Activated T-cell treated with anti-CD3 and anti-CD28 coated beads for 48 hours (primary cell): ENCODE measurements at places on chromosomes 2 and 18.
A peak's percentile ranks its signal among the peaks of the same experiment; 100 is the strongest.

DNA sequence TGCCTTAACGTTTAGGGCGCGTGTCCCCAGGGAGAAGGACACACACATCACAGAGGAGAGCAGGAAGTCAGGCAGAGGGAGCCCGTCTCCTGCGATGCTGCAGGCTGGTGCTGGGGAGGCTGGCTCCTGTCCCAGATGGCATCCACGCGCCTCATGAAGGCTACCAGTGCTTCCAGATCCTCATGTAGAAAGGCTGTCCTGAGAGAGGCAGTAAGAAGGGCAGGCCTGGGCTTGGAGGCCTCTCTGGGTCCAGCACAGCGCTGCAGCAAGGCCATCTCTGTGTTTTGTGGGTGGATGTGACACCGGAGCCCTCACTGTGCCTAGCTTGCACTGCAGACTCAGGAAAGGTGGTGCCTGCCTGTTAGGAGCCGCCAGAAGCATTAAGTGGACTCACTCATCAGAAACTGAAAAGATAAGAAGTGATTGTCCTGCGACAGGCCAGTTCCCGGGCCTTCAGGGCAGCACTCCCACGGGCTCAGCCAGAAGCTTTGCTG, 62.7 kb downstream of the FAM168B start:
- DNase-seq = no peak

- no peak for DNase-seq
These were observed 312.1 kb upstream of the ZEB2 start for GRCh38 chr2:144832048-144832447.

DNA sequence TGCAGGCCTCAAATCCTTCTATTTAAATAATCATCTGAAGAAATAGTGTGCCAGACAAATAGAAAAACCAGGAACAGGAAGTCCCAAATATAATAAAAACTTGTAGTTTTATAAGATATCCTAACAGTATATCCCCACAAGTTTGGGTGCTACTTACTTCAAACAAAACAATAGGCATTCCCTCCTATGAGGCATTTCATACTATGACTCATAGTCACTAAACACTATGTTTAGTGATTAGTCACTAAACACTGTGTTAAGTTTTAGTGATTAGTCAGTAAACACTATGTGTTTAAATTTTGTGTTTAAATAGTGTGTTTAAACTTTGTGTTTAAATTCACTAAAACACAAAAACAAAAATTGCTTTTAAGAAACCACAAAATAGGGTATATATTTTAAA, 407.0 kb upstream of the CDH19 start:
- no peak for DNase-seq

GRCh38 chr2:28613633-28614501, 118.0 kb downstream of the PLB1 start:
- DNase-seq = peak; percentile 30

- DNase-seq = no peak
These were observed 105.2 kb upstream of the OTOS start for GRCh38 chr2:240245706-240246105.
